ENCODE measurements at places on chromosomes 2 and 18. TPM values are rescaled to one million over a fixed set of nuclear protein-coding genes. Genes with fewer than 3 reads are reported as not detected.
A peak's percentile ranks its signal among the peaks of the same experiment; 100 is the strongest.

The MIB1 gene
- 45.1 TPM for total RNA-seq

The WIPF1 gene
- 368 TPM for total RNA-seq

GRCh38 chr2:149188291-149188690, 142.1 kb upstream of the LYPD6 start:
- no peaks in the 10 kb centered on the region for H3K36me3 ChIP-seq
- H3K27ac ChIP-seq: no peak overlapping the region
- H3K4me3 ChIP-seq: no peak overlapping the region

GRCh38 chr18:62258616-62259015, 66.5 kb upstream of the TNFRSF11A start:
- DNase-seq: no peak
- H3K27ac ChIP-seq: no peak overlapping the region
- H3K4me3 ChIP-seq: no peak overlapping the region

DNA sequence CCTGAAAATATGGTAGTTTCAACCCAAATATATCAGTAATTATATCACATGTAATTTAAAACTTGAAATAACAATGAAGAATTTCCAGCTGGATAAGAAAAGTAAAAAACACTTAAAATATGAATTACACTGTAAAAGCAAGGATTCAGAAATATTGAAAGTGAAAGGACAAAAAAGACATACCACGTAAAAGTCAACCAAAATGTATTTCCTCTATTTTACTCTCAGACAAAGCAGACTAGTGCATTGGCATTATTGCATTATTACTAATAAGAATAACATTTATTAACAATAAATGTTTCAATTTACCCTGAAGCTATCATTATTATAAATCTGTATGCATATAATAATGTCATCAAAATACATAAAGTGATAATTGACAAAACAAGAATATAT, 445.1 kb upstream of the TRIB2 start:
- H3K27ac ChIP-seq: peak overlapping the region; percentile 89
- H3K4me3 ChIP-seq: peak overlapping the region; percentile 73
- no peak for DNase-seq

GRCh38 chr2:233208382-233209116, 42.9 kb upstream of the ATG16L1 start:
- no peak overlapping the region for H3K4me3 ChIP-seq
- no peaks in the 10 kb centered on the region for H3K27me3 ChIP-seq
- peaks cover 10% of the 10 kb centered on the region for H3K36me3 ChIP-seq

- H3K36me3 ChIP-seq: no peaks in the 10 kb centered on the region
- no peaks in the 10 kb centered on the region for H3K27me3 ChIP-seq
- no peak overlapping the region for H3K27ac ChIP-seq
Observed at GRCh38 chr2:125796784-125797183, 859.2 kb upstream of the GYPC start.

The GNAL gene
- 0.37 TPM for total RNA-seq

The PSMG2 gene
- total RNA-seq: 49.6 TPM

GRCh38 chr18:58596265-58596681, 32.6 kb downstream of the ALPK2 start:
- H3K27me3 ChIP-seq: no peaks in the 10 kb centered on the region
- H3K27ac ChIP-seq: no peak overlapping the region
- no peak overlapping the region for H3K4me3 ChIP-seq
- H3K4me1 ChIP-seq: peaks cover 9% of the 10 kb centered on the region

The CHRND gene
- total RNA-seq: not detected

DNA sequence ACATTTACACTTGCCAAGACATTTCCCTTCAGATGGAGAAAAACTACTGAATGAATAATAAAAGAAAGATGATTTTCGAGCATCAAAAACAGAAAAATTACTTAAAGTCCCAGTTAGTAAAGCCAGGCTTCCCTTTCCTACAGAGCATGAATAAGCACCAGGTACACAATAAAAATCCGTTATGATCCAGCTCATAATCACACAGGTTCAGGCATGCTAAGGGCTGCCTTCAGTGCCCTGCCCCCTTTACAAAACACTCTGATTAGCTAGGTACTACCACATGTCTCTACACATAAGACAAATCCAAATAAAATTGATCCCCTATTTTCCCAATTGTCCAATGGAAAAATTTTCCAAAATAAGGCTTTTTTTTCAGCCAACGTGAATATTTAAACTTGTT, 413.2 kb upstream of the LRATD1 start:
- H3K4me3 ChIP-seq: no peak overlapping the region
- DNase-seq: no peak
- H3K4me1 ChIP-seq: no peaks in the 10 kb centered on the region
- no peaks in the 10 kb centered on the region for H3K27me3 ChIP-seq
- no peaks in the 10 kb centered on the region for H3K36me3 ChIP-seq
- no peak overlapping the region for H3K27ac ChIP-seq

The NEU2 gene
- not detected for total RNA-seq

- peaks cover 13% of the 10 kb centered on the region for H3K27me3 ChIP-seq
- no peaks in the 10 kb centered on the region for H3K4me1 ChIP-seq
- no peak overlapping the region for H3K27ac ChIP-seq
- peaks cover 2% of the 10 kb centered on the region for H3K36me3 ChIP-seq
Observed at GRCh38 chr2:160838691-160839090, 321.5 kb upstream of the TANK start.

DNA sequence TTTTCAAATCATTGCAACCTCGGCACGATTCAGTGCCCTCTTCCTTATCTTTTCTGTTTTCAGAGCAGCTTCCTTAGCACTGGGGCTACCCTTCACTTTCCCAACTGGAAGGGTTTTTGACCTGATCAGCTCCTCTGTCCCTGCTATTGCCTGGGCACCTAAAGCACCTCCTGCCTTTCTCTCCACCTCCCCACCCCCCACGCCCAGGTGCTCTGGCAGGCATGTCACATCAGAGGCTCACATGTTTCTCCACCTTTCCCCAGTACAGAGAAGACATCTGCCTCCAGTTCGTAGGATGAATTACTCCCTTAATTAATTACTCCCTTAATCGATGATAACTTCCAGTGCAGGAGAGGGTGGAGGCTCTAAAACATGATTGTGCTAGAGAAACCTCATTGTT, 88.7 kb upstream of the LCLAT1 start:
- H3K27me3 ChIP-seq: no peaks in the 10 kb centered on the region
- H3K27ac ChIP-seq: no peak overlapping the region
- H3K36me3 ChIP-seq: no peaks in the 10 kb centered on the region
- no peak for DNase-seq
- H3K4me3 ChIP-seq: no peak overlapping the region

The MORN2 gene
- 2.7 TPM for total RNA-seq
